Stimulated activated CD8-positive, alpha-beta memory T cell treated with anti-CD3 and anti-CD28 coated beads, Interleukin-15, amount 100 ng/mL, for 1 hour (primary cell): ENCODE measurements at places on chromosomes 7 and 10.

DNA sequence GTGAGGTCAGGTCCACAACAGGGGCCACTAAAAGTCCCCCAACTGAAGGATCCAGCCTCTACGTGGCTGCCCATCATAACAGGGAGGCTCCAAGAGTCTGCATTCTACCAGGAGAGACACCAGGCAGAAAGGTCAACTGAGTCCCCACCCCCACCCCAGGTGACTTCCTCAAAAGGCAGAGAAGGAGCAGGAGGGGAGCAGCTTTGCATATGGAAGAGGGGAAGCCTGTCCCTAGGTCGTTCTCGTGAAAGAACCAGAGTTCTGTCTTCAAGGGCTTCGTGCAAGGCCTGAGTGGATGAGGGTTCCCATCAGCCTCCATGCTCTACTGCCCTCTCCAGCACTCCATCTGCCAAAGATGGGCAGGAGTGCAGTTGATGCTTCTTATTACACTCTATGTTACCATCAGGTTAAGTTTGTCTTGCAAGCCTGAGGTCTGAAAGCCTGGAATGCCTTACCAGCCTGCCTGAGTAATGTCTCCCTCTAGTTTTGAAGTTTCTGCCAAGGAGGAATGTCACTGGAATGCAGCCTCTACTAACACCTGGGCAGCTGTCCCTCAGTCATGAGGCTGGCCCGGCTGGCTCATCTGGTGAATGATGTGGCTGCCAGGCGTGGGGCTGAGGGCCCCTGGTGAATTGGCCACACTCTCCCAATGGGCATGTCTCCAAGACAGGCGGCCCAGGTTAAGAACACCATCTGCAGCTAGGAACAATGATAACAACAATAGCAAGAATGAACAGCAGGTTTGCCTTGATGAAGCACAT is 54.3 kb upstream of the SMNDC1 start:
- no peak for DNase-seq

- peak; percentile 2 for DNase-seq
Observed at GRCh38 chr7:140263277-140263676, 86.5 kb upstream of the KDM7A start.

GRCh38 chr7:322708-323111 is 32.7 kb downstream of the FOXL3 start:
- no peak for DNase-seq

DNA sequence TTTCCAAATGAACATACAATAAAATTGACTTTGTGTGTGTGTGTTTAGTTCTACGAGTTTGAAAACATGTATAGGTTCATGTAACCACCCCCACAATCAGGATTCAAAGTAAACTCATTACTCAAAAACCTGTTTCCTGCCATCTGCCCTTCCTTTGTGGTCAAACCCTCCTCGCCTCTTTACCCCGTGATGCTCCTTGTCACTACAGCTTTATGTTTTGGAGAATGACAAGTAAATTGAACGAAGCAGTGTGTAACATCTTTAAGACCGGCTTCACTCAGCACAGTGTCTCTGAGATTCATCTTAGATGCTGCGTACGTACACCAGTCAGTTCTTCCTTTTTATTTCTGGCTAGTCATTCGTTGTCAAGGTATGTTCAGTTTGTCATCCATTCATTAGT is 54.6 kb upstream of the MKI67 start:
- DNase-seq, result no peak
